ENCODE measurements at places on chromosomes 1 and 21.

- no peak for DNase-seq
Measured at GRCh38 chr1:58447042-58447441, 99.5 kb downstream of the OMA1 start.

GRCh38 chr1:60621368-60621851, 461.0 kb upstream of the NFIA start:
- no peak for DNase-seq

DNA sequence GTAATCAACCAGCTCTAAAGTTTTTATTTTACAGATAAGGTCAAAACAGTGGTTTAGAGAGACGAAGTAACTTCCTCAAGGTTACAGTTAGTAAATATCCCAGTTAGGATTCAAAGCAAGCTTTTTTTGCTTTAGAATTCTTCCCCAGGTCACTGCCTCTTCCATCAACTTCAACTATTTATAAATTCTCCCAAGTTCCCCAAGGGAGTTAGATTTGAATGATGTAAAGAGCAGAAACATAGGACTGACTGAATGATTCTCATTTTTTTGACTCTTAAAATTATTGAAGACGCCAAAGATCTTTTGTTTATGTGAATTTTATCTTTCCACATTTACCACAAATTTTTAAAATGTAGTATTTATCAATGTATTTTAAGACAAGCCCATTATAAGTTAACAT, 4.1 kb downstream of the POGZ start:
- DNase-seq, result no peak

- no peak for DNase-seq
Measured at GRCh38 chr1:22387919-22388580, 63.6 kb upstream of the ZBTB40 start.

GRCh38 chr1:34900775-34901502, 28.5 kb downstream of the DLGAP3 start:
- no peak for DNase-seq
